ENCODE measurements at places on chromosomes 16 and 17.

DNA sequence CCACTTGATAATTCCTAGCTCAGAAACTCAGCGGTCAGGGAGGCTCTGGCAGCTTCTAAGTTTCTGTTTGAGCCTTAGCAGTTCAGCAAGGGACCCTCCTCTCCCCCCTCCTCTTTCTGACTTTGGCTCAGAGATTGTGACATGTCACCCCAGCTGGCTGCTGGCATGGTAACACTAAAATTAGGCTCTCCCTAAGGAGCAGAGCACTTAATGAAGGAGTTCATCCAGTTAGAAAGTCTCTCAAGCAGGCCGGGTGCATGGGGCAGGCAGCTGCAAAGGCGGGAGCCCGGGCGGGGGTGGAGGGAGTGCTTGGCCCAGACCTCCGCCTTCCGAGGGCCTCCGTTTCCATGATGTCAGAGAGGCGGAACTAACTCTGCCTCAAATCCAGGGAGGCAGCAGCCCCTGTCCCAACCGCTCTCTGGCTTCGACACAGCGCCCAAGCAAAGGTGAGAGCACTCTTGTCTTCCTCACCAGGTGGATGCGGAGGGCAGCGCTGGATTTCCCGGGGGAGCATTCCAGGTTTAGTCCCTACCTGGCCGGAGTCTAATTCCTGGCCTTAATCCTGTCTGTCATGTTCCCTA, 128.0 kb upstream of the PLCG2 start:
- no peak for DNase-seq

GRCh38 chr17:33260638-33261037, 32.5 kb downstream of the ASIC2 start:
- DNase-seq = no peak

DNA sequence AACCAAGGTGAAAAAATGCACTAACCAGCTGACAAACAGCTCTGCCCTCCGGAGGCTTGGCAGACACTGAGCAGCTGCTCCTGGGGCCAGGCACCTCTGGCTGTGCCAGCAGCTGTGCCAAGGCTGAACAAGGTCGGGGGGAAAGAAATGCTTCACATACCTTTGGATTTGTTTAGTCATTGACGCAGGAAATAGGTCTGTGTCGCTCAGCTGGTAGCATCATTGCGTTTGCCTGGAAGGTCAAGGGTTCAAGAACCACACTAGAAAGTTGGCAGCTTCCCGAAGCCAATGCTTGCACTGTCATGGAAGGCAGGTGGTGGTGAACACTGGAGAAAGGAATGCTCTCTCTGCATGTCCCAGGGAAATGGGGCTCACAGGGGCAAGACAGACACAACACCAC, 63.5 kb downstream of the PCTP start:
- DNase-seq = no peak

DNA sequence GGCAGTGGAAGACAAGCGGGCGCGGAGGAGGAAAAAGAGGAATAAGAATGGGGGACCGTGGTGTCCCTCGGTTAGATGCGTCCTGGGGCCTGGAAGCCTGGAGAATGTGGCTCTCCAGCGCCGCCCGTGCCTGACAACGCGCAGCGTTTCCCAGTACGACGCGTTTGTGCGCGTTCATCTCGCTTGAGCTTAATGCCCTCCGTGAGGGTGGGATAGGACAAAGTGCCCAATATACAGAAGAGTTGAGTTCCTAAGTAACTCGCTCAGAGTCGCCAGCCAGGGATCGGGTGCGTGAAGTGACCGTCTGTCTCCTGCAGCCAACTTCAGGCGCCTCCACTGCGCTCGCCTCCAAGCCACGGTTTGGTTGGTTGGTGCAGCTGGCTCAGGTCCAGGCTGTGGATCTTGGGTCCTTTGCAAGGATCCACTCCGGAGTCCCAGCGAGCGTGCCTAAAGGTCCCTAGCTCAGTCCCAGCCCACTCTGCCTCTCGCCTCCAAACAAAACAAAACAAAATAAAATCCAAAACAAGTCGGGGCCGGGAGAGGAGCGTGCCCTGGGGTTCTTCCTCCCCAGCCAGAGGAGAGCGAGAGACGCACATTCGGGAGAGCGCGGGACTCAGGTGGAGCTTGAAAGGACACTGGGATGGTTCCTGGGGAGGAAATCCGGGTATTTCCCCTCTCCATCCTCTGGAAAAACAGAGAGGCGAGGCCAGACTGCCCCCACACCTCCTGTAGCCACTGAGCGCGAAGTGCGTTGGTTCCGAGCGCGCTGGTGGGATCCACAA, 974 bp downstream of the GALR2 start:
- no peak for DNase-seq

DNA sequence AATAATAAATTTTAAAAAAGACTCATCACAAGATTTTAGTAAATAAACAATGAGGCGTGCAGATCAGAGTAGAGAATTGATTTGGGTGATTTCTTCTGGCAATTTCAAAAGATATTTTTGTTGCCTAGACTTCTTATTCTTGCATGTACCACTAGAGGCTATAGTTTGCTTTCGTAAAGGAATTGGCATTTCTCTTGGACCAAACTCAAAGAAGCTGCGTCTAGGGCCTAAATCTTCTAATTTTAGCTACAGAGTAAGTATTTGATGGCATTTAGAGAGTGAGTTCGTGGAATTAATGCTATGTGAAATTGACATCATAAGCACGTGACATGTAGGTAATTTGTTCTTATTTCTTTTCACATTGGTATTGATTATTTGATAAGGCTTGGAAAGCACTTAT, 24.4 kb upstream of the ABCC11 start:
- DNase-seq = no peak

DNA sequence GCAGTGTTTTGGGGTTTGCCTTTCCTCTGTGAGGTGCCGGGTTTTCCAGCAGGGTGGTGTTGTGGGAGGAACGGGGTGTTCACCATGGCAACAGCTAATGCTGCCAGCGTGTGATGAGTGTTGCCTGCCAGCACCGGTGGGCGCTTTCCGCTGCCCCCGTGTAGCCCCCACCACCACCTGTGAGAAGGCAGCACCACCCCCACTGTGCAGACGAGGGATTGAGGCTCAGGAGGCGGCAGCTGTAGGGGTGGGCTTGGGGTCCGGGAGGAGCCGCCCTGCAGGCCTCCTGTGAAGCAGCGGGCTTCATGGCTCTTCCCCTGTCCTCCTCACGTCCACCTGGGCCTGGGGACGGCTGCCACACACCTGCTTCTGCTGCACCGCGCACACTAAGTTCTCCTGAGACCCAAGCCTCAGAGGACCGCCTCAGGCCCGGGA, 5.2 kb downstream of the RAB40C start:
- DNase-seq = no peak

GRCh38 chr17:76643553-76644148, at the start of gene ST6GALNAC1:
TSS of gene ST6GALNAC1 (minus strand) at chr17:76643757. CDS start at chr17:76643638, 119 bp downstream.
- no peak for DNase-seq

DNA sequence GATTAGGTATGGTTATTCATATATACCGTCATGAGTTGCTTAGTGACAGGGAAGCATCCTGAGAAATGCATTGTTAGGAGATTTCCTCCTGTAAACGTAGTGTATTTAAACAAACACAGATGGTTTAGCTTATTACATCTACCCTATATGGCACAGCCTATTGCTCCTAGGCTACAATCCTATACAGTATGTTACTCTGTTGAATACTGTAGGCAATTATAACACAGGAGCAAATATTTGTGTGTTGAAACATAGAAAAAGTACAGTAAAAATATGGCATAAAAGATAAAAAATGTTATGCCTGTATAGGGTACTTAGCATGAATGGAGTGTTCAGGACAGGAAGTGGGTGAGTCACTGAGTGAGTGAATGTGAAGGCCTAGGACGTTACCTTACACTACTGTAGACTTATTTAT, 157.7 kb downstream of the CDH11 start:
- no peak for DNase-seq

DNA sequence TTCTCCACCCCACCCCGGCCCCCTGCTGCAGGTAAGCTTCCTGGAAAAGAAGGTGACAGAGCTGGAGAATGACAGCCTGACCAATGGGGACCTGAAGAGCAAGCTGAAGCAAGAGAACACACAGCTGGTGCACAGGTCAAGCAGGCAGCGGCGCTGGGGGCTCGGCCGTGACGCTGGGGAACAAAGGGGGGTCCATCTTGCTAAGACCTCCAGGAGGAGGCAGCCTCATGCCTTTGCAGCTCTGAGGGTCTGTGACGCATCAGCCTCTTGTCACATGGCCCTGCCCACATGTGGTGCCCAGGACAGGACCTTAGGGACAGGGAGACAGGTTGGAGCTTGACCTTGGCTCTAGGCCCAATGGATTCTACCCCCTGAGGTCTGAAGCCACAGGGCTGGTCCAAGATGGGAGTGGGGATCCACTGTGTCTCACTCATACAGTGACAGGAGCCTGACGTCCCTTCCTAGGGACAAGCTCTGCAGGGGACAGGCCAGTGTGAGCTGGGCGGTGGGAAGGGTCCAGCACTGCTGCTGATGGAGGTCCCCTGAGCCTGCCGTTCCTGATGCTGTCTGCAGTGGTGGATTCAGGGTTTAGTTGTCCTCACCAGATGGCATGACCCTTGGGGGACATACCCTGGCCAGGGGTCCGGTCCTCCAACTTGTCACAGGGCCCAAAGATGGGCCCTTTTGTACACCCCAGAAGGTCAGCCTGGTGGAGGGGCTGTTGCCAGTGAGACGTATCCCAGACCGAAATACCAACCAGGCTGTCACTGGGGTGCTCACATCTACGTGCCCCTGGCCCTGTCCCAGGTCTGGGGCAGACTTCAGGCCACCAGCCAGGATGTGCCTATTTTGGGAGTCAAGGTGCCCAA, 132.6 kb downstream of the RAB11FIP4 start:
- DNase-seq = no peak

DNA sequence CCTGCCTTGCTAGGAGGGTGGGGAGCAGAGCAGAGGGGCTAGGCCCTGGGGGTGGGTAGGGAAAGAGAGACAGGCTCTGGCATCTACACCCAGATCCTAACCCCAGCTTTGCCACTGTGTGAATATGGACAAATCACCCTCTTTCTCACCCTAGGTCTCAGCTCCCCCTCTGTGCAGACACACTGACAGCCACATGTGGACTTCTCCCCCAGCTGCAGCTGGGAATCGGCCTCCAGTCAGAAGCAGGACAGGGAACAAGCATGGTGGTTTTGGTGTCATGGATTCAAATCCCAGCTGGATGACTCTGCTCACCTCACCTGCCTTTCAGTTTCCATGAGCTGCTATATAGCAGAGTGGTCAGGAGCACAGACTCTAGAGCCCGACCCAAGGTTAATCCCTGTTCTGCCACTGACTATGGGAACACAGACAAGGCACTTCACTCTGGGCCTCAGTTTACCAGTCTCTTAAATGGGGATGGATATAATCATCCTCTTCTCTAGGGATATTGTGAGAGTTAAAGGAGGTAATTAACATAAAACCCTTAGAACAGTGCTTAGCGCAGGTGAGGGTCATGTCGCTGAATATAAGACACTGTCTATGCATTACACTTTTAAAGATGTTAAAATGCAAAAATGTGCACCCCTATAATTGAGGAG, 26.2 kb upstream of the MAP3K14 start:
- no peak for DNase-seq

DNA sequence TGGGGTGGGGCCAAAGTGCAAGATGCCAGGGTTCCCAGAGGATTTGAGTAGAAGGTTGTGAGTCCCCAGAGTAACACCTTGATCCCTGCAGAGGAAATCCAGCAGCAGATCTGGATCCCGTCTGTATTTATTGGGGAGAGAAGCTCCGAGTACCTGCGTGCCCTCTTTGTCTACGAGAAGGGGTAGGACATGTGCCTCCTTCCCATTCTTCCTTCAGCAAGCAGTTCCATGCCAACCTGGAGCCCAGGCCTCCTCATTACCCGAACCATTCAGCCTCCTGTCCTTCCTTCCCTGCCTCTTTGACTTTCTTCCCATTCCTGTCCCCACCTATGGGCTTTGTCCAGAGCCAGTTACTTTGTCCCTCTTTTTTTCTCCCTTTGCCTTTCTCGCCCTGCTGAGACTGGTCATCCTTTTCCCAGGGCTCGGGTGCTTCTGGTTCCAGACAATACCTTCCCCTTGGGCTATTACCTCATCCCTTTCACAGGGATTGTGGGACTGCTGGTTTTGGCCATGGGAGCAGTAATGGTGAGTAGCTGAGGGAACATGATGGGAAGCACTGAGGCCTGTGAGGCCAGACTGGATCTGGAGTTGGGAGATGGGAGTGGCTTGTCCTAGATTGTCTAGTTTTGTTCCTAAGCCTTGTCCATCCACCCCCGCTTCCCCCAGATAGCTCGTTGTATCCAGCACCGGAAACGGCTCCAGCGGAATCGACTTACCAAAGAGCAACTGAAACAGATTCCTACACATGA, 2.9 kb downstream of the RNF167 start:
- no peak for DNase-seq

- no peak for DNase-seq
Observed at GRCh38 chr16:80544326-80544725, 3.5 kb downstream of the DYNLRB2 start.

- no peak for DNase-seq
Observed at GRCh38 chr17:52110923-52111581, 47.5 kb downstream of the CA10 start.

DNA sequence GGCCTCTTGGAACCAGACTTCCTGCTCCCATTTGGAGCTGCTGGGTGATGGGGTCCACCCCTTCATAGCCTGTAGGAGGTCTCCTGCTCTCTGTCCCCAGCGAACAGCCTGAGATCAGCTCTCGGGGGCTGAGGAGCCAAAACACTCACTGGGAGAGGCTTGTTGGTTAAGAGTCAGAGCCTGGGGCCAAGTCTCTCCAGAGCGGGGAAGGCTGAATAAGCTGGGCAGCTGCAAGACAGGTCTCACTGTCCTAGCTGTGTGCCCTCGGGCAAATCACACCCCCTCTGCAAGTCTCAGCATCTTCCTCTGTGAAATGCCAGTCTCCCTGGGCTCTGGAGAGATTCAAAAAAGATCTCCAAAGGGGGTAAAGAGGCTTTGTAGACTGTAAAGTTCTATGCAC, 174.6 kb downstream of the WSCD1 start:
- no peak for DNase-seq

DNA sequence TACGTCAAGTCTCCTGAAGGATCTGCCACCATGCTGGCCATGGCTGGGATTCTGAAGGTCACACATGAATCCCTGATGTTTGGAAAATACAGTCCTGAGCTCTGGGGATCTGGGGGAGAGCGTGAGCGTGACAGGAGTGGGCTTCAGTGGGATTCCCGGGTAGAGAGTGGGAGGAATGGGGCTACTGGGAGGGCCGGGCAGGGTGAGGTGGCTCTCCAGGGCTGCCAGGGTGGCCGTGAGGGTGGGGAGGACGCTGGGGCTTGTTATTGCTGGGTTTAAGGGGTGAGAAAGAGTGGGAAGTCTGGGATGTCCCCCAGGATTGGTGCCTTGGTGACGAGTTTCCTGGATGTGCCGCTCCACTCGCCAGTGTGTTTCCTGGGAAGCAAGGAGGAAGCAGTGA, 31.3 kb downstream of the FOXL1 start:
- no peak for DNase-seq

- DNase-seq = no peak
Observed at GRCh38 chr16:24520983-24521382, 18.4 kb upstream of the RBBP6 start.

GRCh38 chr17:30905742-30906100, 317 bp downstream of the TEFM start:
- no peak for DNase-seq
